ENCODE measurements at places on chromosomes 11 and 22.

GRCh38 chr11:30760345-30760744 lies 174.2 kb upstream of the MPPED2 start:
- DNase-seq: no peak

GRCh38 chr11:6631361-6631890 lies 12.2 kb upstream of the TPP1 start:
- DNase-seq: no peak

GRCh38 chr11:13433437-13433836 lies 29.6 kb downstream of the BTBD10 start:
- DNase-seq: no peak

- peak; percentile 48 for DNase-seq
These were observed at the start of gene ARCN1 for GRCh38 chr11:118572061-118572980. ARCN1 (plus strand) TSS chr11:118572409; CDS start chr11:118572548, 139 bp downstream.

DNA sequence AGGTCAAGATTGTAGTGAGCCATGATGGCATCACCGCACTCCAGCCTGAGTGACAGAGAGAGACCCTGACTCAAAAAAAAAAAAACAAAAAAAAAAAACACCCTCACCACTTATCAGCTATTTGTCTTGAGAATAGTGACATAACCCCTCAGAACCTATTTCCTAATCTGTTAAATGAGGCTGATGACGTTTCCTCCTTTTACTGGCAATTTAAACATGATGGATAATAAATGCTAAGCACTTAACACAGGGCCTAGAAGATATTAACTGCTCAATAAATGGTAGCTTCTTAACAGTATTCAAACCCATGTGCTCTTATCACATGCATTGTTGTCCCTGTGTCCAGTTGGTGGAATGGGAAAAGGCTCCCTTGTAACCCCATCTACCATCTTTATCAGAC lies 34.6 kb downstream of the LIMK2 start:
- no peak for DNase-seq

- no peak for DNase-seq
These were observed 84.6 kb upstream of the NAV2 start for GRCh38 chr11:19628018-19628417.

DNA sequence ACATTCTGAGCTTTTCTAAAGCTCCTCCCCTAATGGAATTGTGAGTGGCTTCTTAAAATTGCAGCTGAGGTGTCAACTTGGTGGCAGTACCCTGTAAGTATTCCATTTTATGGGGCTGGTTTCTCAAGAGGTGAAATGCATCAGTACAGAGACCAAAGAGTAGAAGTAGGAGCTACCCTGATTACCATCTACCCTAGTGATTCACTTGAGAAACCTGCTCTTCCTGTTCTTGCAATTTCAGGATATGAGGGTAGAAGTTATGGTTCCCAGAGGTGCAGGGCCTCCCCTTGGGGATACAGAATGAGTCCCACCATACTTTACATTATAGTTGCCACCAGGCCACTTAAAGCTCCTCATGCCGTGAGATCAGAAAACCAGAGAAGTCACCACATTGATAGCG lies 944.6 kb downstream of the OPCML start:
- DNase-seq: no peak

DNA sequence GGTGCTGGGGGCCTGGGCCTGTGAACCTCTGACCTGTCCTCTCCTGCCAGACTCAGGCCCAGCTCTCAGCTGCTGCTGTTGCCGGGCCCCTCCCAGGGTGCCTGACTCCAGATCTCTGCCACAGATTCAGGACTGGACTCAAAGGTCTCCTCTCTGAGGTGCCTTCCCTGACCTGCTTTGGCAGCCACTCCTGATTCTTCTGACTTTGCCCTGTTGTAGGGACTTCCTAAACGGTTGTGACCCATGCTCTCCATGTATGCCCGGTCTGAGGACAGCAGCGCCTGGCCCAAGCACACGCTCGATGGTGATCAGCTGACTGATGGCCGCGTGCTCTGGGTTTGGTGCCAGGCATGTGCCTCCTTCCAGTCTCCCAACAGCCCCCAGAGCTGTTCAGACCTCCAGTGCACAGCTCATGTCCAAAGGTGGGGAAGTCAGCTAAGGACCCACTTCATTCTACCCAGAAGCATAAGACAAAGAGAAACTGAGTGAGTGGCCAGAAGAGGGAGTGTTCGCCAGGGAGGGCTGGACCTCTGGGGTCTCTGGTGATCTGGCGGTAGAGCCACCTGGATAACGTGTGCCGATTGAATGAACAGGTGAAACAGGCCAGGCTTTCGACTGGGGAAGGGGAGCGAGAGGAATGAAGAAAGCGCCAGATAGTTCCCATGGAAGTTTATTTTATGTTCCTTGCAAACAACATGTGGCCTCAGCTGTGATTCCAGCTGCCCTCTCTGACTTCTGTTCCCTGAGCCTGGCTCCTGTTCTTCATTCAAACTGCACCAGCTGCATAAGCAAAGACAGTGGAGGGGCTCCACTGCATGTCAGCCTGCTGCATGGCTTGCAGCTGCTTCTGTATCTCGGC lies 8.1 kb upstream of the TOP3B start:
- DNase-seq: no peak

DNA sequence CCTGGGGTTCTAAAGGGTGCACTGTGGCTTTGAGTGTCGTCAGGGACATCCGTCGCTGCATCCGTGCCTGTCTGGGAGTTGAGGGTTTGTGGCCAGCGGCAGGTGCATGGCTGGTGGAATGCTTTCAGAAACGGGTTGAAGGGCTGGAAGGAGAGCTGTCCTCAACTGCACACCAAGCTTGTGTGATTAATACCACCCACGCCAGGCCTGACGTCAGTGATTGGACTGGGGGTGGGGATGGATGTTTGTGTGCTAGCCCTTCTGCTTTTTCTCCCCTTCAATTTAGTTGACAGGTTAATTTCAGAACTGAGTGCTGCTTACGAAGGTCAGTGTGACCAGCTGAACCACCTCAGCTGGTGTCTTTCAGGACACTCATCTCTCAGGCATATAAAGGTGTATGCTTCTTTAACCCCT lies 3.2 kb upstream of the GAB2 start:
- DNase-seq: no peak

DNA sequence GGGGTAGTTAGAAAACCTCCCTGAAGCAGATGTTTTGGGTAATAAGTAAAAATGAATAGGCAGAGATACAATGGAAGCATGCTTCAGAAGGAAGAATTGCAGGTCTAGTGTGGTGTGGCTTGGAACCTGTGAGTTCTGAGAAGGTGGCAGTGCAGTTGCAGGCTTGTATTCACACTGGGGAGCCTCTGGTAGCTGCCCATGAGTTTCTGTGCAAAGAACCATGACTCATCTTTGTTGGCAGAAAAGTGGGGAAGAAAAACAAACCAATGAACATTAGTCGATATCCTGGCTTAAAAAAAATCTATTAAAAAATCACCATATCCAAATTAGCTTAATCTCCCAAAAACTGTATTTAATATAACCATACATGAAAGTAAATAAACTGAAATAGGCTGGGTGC lies 232.6 kb downstream of the FAT3 start:
- no peak for DNase-seq

DNA sequence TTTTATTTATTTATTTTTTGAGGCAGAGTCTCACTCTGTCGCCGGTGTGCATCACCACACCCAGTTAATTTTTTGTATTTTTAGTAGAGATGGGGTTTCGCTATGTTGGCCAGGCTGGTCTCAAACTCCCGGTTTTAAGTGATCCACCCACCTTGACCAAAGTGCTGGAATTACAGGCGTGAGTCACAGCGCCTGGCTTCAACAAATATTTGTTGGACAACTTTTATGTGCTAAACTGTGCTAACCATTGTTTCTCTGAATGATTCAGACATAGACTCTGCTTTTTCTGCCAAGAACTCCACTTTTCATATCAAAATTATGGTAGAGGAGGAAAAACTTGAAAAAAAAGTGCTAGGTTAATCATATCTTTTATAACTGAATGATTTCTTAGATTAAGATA lies 36.3 kb downstream of the MMP7 start:
- DNase-seq: no peak

DNA sequence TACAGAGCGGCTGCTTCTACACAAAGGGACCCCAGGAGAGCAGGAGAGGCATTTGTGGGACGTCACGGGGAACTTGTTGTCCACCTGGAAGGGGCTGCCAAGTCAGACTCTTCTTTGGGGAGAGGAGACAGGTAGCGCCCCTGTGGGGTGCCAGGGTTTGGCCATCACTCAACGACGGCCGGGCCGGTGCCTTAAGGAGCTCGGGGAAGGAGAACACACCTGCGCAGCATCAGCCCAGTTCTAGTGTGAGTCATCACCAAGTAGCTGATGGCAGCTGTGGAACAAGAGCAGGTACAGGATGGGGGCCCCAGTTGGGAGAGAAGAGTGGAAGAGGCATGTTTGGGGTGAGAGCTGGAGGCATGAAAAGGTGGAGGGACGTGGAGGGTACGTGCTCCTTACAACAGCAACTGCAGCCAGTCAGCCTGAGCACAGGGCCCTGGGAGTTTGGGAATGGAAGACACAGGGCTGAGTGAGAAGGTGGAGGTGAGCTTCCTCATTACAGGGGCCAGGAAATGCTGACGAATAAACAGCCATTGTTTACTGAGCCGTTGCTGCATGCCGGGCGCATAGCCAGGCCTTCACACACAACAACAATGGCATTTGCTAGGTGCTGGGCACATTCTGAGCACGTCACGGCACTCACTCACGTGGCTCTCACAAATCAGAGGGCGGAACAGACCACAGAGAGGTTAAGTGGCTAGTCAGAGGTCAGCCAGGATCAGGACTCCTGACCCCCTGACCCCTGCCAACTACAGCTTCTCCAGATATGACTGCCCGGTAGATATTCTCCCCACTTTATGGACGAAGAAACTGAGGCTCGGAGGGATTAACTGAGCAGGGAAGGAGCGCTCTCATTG lies 29.1 kb upstream of the TP53I11 start:
- DNase-seq: no peak

- no peak for DNase-seq
These were observed 120.5 kb downstream of the CACNA1I start for GRCh38 chr22:39690881-39691605.

DNA sequence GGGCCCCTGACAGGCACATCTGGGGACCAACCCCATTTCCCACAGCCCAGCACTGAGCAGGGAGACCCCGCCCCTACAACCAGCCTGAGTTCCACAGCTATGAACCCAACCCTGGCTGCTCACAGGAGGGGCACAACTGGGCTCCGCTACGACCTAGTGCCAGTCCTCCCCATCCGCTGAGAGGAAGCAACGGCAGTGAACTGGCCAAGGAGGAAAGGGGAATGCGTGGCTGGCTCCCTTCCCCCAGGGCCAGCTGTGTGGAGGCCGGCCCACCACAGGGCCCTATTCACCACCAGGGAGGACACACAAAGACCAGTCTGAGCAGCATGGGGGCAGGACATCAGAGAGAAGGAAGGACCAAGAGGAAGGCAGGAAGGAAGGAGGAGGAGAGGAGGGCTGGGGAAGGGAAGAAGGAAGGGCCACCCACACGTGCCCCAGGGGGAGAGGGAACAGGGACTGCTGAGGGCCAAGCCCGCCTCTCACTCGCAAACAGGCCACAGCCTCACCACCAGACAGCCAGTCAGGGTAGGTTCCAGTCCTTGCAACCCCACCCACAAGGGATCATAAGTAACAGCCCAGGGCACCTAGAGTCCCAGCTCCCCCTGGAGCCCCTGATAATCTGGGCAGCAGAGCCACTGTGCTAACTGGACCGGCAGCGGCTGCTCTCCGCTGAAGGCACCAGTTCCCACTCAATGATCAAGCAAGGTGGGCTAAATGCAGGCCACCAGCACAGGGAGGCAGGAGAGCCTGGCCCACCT lies 8.5 kb upstream of the GAL3ST1 start:
- no peak for DNase-seq

DNA sequence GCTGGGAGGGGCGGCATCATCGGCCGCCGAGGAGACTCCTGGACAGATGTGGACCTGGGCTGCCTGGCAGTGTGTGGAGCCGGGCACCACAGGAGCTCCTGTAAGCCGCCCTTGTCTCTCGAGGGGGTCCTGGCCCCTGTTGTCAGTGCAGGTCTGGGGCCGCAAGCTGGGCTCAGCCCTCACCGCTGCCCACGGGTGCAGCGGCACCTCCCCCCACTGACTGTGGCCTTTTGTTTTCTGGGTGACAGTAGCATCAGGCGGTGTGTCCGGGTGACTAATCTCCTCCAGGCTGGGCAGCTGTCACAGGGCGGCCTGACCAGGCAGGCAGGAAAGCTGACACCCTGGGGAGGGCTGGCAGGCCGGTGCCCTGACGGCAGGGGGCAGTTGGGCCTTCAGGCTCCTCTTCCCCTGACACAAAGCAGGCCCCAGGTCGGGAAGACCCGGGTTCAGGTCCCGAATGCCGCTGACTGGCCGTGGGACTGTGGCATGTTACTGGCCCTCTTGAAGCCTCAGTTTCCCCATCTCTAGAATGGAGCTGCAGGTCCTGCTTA lies 16.3 kb downstream of the DGKZ start:
- DNase-seq: no peak

GRCh38 chr11:449889-450808 lies at the start of gene PTDSS2:
PTDSS2 (plus strand) TSS chr11:450279; CDS start chr11:450456, 177 bp downstream.
- DNase-seq: peak; percentile 95

DNA sequence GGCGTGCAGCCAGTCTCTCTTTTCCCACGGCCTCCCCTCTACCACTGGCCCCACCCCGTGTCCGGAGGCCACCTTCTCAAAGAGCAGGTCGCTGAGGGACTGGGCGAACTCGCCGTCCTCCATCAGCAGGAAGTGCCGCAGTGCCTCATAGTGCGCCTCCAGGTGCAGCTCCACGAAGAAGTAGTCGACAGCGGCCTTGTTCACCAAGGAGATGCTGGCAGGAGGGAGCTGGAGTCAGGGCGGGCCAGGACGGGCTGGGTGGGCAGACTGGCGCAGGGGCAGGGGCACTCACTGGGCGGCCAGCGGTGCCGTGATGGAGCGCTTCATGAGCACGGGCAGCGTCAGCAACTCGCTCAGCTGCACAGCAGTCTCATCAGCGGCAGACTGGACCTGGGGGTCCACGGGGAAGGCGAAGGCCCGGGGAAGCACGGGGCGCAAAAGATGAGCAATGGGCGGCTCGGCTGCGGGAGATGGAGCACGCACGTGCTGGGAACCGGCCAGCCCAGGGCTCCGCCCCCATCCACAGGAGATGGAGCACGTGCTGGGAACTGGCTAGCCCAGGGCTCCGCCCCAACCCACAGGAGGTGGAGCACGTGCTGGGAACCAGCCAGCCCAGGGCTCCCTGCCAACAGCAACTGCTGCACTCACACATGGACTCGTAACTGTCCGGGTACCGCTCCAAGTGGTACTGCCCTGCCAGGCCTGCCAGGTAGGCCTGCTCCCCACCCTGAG lies 18.4 kb downstream of the SELENOO start:
- no peak for DNase-seq

DNA sequence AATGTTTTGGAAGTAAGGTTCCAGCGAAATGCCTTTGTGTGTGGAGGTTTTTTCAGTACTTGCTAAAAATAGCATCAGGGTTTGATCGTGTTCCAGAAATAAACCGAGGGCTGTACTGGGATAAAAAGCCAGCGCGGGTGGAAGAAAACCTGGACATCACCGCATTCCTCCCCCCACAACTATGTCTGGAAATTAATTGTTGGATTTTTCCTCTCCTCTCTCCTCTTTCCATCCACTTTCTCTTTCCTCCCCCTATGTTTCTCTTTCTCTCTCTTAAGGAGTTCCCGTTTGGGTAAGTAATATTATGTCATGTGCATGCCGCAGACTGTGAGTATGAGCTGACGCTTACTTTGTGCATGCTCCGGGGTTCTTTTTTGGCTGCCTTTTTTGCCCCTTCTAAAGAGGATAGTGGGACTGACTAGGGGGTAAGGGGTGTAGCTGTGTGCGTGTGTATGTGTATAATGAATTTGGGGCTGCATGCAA lies 104.2 kb upstream of the HSD17B12 start:
- DNase-seq: no peak
